ENCODE measurements at places on chromosomes 1 and 21.
A peak's percentile ranks its signal among the peaks of the same experiment; 100 is the strongest.

- no peak for DNase-seq
Observed at GRCh38 chr1:175494011-175494554, 249.3 kb downstream of the TNR start.

DNA sequence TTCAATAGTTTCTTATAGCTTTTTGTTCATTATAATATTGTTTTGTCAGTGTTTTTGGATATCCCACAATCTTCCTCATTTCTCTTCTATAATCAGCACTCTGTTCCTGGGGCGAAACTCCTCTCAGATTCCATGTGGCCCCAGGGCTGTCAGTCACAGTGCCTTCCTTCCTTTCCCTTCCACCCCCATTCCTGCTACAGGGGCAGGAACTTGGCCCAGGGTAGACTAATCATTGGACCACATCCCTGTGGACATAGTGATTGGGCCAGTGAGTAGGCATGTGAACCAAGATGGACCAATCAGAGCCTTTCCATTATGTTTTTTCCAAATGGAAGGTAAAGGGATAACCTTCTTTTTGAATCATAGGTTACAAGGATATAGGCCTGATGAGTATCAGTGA, 78.3 kb downstream of the PGM1 start:
- DNase-seq: no peak

DNA sequence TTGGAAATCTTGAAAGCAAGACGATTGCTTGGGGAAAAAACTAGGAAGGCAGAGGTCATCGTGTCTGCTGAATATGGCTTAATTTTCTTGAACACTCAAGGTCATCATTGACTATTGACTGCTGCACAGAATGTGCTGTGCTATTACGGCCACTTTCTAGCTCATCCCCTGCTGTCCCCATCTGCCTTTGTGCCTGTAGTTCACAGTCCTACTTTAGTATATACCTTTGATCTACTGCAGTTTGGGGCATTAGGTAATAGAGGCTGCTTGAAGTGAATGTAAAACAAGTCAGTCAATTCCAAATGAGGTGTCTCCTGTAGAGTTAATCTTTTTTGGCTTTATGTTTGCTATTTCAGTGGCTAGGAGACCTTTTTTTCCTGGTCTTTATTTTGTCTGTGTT, 8.3 kb downstream of the RAB4A start:
- DNase-seq: no peak

- DNase-seq: no peak
Observed at GRCh38 chr1:204758601-204759000, 73.1 kb upstream of the LRRN2 start.

DNA sequence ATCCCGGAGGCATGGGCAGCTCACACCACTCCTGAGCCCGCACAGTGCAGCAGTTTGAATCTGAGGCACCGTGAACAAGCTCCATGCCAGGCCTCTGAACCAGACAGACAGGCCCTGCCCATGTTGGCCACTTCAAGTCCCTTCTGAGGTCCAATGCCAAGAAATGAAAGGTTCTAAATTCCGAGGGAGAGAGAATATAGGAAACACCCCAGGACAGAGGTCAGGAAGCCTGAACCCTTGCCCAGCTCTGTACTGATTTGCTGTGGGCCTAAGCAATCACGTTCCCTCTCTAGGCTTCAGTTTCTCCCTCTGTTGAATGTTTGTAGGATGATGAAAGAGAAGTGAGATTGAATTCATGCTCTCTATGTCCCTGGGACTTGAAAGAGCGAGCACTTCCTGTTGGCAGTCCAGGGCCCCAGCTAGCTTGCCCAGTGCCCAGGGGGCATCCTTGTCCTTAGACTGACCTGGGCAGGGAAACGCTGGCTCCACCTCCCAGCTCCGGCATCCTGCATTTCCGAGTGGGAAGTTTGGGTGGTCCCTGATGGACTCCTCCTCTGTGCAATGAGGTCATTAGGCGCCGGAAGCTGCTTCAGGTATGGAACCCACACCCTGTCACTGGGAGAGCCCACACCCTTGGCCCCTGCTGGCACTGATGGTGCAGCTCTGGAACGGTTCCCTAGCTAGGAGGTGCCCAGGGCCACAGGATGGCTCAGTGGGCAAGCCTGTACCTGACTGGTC, 242.4 kb upstream of the TMEM51 start:
- DNase-seq: no peak

DNA sequence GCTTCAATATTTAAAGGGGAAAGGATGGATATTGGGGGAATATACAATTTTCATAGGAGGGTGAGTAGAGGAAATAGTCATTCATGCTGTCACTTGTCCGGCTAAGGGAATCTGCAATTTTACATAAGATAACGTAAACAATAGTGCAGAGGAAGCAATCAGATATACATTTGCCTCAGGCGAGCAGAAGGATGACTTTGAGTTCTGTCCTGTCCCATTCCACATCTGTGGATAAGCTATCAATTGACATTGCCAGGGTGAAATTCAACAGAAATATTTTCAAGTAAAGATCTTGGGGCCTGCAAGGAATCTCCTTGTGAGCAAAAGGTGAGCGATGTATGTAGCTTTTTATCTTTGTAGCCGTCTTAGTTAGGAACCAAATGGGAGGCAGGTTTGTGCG, 32.6 kb downstream of the EVA1C start:
- DNase-seq: no peak

- DNase-seq: peak; percentile 55
Observed at GRCh38 chr1:156480411-156481192, 20.0 kb downstream of the MEF2D start.

- DNase-seq: no peak
Observed at GRCh38 chr1:161421456-161421855, 53.8 kb upstream of the CFAP126 start.

DNA sequence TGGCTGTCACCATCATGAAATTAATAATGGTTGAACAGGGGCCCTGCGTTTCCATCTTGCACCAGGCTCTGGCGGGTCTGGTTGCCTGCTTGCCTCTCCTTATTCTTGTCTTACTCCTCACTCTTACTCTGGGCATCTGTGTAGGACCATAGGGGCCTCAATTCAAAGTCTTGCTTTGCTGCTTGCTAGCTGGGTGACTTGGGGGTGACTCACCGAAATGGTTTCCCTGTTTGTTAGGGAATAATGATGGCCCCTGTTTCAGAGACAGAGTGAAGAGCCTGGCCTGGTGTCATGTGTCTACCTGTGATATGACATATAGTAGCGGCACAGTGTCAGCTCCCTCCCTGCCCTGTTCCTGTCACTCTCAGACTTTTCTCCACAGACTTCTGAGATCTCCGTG, 24.6 kb downstream of the KCNC4 start:
- no peak for DNase-seq

DNA sequence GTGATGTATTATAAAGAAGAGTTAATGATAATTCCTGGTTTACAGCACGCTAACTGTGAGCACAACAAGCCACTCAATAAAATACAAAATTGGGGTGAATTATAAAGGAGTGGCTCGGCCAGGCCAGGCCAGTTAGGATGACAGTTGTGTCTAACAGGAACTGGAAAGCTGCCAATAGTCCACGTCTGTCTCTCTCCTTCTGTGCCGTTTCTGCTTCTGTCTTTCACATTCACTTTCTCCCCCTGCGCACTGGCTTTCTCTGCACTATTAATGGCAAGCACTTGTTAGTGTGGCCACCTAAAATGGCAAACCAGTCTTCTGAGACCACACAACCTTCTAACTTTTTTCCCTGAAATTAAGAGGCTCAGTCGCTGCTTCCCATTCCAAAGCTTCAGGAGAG, 394.3 kb downstream of the NTNG1 start:
- DNase-seq: no peak

- no peak for DNase-seq
Observed at GRCh38 chr1:245580651-245581050, 425.9 kb downstream of the KIF26B start.

GRCh38 chr1:52359676-52360594, 6.1 kb downstream of the CC2D1B start:
- no peak for DNase-seq

- no peak for DNase-seq
Observed at GRCh38 chr1:44590475-44590874, 83.8 kb downstream of the TMEM53 start.

GRCh38 chr1:162709870-162710269, 77.6 kb downstream of the DDR2 start:
- DNase-seq: no peak

DNA sequence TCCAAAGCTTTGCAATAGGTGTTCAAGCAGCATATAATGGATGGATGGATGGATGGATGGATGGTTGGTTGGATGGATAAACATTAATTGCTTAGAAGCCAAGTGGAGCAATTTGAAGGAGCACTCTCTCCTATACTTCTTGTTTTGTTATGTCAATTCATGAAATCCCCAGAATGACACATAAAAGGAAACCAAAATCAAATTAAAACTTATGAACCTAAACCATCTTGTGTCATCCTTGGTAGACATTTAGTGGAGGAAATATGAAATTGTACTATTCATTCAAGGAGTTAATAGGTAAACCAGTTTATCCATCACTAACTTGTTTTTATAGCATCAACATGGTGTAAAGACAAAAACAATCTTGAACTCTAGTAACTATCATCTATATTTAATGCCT, 122.5 kb downstream of the NR5A2 start:
- no peak for DNase-seq

GRCh38 chr1:227131193-227131592, 187.1 kb downstream of the CDC42BPA start:
- DNase-seq: no peak

DNA sequence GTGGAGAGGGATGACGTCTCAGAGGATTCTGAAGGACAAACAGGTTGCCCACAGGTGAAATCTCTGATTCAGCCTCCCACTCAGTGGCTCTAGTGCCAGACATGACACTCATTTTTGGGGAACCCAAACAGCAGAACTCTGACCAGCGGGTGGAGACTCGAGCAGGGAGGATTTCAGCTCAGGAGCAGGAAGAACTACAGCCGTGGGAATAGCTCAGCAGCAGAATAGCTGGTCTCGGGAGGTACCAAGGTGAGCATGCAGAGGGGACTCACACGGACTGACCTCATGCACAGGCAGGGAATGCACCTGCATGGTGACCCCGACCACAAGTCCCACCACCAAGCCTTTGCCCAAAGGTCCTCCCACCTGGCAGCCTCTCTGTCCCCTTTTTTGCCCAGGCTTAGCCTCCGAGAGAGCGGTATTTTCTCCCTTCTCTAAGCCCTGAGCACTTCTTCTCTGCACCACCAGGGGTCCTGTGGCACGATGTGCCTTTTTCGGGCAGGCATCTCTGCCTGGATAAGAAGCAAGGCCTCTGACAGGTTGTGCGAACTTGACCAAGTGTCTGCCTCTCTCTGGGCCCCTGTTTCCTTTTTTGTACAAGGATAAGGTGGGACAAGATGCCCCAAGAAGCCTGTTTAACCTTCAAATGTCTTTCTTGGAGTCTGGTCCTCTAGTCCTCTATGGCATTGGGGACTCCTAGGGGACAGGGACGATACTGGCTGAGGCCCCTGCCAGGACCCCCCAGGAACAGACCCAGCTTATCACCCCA, 8.8 kb upstream of the FGR start:
- DNase-seq: no peak

GRCh38 chr1:17789926-17790325, 34.8 kb downstream of the ACTL8 start:
- DNase-seq: no peak

- no peak for DNase-seq
Observed at GRCh38 chr1:221161571-221162041, 282.4 kb downstream of the HLX start.

- no peak for DNase-seq
Observed at GRCh38 chr21:14013056-14013603, 197.6 kb downstream of the LIPI start.

- no peak for DNase-seq
Observed at GRCh38 chr21:29719521-29719920, 220.3 kb downstream of the GRIK1 start.

DNA sequence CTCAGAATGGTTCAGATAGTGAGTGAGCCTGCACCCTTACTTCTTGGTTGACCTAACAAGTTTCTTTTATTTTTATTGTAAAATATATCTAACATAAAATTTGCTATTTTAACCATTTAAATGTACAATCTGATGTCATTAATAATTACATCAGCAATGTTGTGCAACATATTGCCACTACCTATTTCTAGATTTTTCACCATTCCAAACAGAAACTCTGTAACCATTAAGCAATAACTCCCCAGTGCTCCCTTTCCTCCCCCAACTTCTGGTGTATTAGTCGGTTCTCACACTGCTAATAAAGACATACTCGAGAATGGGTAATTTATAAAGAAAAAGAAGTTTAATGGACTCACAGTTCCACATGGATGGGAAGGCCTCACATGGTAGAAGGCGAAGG, 76.2 kb upstream of the TENT5C start:
- DNase-seq: no peak

DNA sequence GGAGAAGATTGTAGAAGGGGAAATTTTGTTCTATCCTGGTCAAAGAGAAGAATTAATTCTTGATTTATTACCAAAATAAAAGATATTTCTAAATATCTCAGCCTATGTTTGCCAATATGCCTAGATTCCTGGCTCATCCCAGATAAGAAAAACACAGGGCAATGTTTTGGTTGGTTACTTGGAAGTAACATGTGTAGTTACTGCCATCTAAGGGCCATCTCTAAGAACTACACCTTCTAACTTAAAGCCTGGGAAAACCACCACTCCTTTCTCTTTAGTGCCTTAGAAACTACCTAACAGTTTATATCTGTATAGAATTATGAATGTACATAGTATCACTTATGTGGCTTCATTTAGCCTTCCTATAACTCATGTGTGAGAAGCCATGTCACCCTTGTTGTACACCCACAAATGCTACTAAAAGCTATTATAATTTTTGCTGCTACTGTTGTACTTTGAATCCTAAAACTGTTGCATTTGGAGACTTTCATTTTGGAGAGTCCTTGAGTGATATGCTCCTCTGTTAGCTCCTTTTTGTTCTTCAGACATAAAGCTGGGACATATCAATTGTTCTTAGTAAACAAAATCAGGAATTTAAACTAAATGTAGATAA, 4.5 kb downstream of the AIM2 start:
- no peak for DNase-seq

DNA sequence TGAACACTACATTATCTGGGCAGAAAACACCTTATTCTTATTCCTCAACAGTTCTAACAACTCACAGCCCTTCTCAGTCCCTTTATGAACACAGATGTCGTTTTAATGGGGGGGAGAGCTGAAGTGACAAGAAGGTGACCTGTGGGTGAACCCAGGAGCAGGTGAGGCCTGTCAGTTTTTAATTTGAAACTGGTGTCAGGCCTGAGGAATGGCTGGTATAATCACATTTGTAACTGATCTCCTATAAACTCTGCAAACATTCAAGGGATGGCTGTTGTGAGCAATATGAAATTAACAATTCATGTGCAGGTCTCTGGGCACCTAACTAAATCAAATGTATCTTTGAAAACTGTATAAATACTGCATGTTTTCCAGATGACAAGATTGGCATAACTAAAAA, 362.1 kb upstream of the NR5A2 start:
- no peak for DNase-seq

GRCh38 chr21:19124691-19125090, 721.1 kb upstream of the TMPRSS15 start:
- no peak for DNase-seq

All from mesothelial cell of epicardium (in vitro differentiated cells).